ENCODE measurements at places on chromosomes 11 and 22. TPM values are rescaled to one million over a fixed set of nuclear protein-coding genes. Genes with fewer than 3 reads are reported as not detected.

The KIRREL3 gene
- total RNA-seq = 0.57 TPM

The MORC2 gene
- 20.1 TPM for total RNA-seq

The BACE1 gene
- 15.2 TPM for total RNA-seq

The CD3G gene
- total RNA-seq = not detected

The CCDC81 gene
- total RNA-seq = 0.81 TPM

The C22orf31 gene
- not detected for total RNA-seq

The FIBIN gene
- 8.5 TPM for total RNA-seq

The TESMIN gene
- total RNA-seq = 2.6 TPM

The TIGD3 gene
- not detected for total RNA-seq

The PMM1 gene
- total RNA-seq = 21.8 TPM

The OR10AG1 gene
- total RNA-seq = not detected

DNA sequence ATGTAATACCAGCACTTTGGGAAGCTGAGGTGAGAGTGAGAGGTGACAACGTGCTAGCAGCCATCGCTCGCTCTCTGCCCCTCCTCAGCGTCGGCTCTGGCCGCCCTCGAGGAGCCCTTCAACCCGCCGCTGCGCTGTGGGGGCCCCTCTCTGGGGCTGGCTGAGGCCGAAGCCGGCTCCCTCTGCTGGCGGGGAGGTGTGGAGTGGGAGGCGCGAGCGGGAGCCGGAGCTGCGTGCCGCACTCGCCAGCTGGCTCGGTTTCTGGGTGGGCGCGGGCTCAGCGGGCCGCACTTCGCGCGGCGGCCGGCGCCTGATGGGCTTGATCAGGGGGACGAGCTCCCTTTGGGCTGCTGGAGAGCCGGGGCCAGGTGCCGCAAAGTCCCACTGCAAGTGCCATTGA lies 98.9 kb upstream of the UBASH3B start:
- no peak for DNase-seq

- DNase-seq = no peak
Measured at GRCh38 chr11:88194990-88195389, 19.7 kb upstream of the RAB38 start.

DNA sequence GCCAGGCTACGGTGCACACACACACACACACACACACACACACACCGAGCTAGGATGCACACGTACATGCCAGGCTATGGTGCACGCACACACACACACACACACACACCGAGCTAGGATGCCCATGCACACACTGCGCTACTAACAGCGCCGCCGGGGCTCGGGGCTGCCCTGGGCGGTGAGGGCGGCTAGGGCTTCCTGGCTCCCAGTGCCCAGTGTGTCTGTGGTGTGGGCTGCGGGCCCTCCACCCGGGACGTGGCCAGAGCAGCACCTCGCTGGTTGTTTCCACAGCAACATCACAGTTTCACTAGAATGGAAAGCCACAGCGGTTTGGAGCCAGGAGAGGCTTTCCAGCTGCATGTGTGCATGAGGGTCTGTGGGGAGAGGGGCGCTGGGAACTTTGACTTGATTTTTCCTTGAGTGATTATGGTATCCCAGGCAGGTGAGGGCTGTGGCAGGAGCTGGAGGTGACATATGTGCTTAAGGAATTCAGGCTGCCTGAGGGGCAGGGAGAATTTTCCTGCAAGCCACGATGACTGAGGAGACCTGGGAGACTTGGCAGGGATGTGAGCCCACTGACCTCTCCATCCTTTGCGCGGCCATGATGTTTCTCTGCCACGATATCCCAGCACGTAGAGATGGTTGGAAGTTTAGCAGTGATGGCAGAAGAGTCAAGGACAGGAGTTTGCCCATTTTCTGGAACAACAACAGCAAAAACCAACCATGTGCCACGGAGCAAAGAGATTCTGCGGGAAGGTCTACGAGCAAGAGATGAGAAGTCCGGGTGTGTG lies 195.9 kb downstream of the SNX19 start:
- DNase-seq = no peak

DNA sequence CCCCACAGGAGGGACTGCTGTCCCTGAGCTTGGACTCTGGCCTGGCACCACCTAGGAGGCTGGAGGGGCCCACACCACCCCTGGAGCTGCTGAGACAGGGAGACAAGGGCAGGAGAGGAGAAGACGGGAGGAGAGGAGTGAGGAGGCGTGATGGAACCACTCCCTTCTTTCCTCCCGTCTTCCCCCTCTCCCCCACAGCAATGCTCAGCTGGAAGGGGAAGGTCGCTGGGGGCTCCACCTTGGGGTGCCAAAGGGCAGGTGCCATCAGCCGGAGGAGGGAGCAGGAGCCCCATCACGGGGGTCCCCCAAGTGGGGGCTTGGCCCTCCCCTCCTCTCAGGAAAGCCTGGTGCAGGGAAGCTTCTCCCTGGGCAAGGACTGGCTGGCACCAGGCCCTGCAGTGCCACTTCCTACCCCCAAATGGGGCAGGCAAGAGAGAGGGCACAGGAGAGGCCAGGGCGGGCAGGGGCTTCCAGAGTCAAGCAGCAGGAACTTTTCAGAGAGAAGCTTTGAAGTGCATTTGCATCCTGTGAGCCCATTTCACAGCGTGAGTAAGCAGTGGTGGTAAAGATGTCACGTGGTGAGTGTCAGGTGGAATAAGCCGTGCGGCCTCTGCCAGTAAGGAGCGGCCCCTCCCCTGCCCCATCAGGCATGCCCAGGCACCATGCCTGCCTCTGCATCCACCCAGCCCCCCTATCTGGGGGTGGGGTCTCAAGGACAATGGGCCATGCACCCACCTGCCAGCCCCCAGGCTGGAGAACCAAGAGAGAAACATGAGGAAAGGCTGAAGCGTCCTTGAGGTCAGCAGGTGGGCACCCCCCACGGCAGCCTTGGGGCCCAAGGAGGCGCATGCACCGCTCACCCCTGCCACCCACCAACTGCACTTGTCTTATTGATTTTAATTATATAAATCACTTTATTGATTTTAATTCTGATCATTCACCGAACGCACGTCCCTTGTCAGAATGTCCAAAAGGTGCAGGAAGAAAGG lies 4.9 kb downstream of the IGF2 start:
- peak; percentile 6 for DNase-seq

GRCh38 chr11:34732831-34733230 lies 111.9 kb downstream of the EHF start:
- DNase-seq = no peak

DNA sequence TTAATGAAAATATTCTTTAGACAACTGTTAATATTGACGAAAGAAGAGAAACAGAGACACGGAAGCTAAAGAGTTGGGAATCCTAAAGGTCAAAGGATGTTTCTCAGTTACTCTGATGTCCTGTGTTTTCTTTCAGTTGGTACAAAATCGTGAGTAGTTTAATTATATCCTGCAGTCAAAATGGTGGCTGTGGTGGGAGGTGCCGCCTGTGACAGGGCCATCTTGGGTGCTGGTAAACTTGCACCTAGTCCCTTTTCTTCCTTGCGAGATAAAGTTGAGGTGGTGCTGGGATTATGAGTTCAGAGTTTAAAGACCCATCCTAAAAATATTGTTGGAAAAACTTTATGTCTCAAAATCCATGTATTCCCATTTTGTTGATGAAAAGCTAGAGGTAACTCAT lies 2.2 kb downstream of the CECR2 start:
- DNase-seq = no peak

DNA sequence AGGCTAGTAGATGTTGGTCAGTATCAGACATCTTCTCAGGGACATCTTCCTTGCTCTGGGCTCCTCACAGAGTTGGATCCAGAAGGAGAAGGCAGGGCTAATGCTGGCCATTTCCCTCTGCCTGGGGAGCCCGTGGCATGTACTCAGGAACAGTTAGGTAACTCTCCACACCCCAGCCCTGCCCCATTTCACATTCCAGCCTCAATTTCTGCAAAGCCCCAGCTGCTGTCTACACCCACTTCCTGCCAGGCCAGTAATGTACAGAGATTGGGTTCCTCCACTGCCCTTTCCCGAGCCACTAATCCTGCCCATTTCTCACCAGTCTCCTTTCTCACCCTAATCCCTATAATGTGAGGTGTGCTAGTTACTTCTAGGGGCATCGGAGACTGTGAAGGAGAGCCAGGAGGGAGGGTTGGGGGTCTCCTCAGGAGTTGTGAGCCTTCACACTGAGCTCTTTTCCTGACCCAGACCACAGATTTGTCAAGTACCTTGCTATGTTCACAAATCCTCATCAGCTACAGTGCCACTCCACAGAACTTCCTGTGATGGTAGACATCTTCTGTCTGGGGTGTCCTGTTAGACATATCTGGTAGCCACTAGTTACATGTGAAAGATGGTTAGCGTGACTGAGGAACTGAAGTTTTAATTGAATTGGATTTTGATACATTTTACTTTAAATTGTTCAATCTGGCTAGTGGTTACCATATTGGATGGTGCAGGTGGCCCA lies 1.3 kb upstream of the SEC14L3 start:
- no peak for DNase-seq

GRCh38 chr11:88384669-88385005 lies 47.1 kb upstream of the CTSC start:
- no peak for DNase-seq

DNA sequence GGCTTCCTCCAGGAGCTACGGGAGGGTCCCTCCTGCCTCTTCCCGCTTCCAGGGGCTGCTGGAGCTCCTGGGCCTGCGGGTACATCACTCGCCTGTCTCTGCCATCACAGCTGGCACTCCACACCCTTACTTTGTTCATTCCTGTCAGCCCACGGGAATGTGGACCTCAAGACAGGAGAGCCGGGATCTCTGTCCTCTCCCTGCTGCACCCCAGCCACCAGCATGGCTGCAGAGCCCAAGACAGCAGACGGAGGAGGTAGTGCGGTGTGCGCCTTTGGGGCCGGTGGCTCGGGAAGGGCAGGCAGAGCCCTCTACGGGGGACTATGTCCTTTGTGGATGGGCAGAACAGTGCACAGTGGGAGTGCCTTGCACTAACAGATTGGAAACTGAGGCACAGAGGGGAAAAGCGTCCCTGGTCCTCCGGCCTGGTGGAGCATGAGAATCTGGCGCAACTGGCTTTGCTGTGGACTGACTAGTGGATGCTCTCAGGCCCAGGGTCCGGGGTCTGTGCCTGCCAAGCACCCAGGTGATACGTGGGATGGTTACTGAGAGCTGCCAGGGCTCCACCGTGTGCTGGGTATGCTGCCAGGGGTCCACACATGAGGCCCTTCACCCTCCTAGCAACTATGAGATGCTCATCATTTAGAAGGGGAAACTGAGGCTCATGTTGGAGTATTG lies 47.3 kb downstream of the IGF2 start:
- DNase-seq = no peak

- no peak for DNase-seq
Measured at GRCh38 chr22:44585559-44586350, 87.7 kb upstream of the RTL6 start.

- no peak for DNase-seq
Measured at GRCh38 chr11:73196576-73196975, 21.5 kb upstream of the P2RY2 start.

DNA sequence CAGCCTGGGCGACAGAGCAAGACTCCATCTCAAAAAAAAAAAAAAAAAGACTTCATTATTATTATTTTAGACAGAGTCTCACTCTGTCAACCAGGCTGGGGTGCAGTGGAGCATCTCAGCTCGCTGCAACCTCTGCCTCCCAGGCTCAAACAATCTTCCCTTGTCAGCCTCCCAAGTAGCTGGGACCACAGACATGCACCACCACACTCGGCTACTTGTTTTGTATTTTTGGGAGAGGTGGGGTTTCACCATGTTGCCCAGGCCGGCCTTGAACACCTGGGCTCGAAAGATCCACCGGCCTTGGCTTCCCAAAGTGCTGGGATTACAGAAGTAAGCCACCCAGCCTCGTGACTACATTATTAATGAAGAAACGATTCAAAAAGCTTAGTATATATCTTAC lies 5.3 kb upstream of the TYMP start:
- no peak for DNase-seq

GRCh38 chr22:43926349-43926710 lies 2.7 kb downstream of the PNPLA3 start:
- DNase-seq = no peak

DNA sequence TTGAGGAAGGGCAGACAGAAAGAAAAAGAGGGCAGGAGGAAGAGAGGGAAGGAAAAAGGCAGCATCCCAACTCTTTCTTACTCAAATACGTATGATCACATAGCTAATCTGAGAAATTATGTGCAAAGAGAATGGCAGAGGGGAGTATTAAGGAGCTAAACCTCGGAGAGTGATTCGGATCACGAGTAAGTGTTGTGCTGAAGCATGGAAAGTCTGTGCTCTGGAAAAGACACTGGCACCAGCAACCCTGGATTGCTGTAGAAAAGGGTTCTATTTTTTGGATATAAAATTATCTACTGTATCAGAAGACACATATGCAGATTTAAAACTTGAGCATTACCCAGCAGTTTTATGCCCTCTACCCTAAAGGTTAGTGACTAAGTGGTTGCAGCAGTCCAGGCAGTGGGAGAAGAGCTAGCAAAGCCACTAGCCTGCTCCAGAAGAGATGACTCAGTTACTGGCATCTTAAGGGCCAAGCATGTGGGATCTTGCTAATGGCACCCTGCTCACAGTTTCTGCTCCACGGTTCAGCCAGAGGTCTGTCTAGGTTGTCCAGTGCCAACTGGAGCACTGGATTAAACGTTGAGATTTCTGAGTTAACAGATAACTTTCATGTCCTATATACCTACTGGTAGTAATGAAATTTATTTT lies 151.7 kb downstream of the SWAP70 start:
- DNase-seq = no peak

DNA sequence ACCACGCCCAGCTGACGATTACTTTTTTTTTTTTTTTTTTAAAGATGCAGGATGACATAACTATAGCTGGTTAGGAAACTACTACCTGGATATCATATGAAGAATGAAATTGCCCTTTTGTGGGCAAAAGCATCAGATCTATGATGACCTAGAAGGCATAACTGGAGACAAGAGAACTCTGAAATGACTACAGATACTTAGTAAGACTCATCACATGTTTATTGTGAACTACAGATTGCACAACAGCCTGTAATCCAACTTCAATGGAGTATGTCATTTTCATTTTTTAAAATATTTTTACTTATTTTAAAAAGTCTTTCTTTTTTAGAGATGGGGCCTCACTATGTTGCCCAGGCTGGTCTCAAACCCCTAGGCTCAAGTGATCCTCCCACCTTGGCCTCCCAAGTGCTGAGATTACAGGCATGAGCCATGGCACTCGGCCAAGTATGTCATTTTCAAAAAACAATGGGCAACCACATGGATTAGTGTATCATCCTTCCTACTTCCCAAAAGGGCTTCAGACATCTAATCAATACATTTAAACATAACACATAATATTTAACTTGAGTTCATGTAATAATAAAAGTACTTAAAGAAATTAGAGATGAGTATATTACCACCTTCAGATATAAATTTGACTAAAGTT lies 3.3 kb downstream of the MTMR2 start:
- DNase-seq = no peak

DNA sequence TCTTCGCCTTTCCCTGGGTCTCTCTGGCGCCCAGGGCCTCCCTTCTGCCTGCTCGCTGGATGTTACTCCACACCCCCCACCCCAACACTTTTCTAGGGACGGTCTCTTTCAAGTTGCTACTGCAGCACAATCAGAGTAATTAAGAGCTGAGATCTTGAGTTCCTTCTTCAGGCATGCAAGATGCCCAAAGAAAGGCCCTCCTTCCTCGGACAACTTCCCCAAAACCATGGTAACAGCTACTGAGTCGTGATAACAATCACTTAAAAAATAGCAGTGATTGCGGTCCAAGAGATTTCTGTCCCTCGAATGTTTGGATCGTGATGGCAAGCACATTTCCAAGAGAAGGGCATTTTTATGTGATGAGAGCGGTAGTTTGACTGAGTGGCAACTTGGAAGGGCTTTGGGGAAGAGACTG lies 638 bp upstream of the TENM4 start:
- DNase-seq = peak; percentile 5
